ENCODE measurements at places on chromosomes 5 and 9.
A peak's percentile ranks its signal among the peaks of the same experiment; 100 is the strongest.

GRCh38 chr9:138073808-138074207 lies 196.2 kb downstream of the CACNA1B start:
- DNase-seq = no peak

DNA sequence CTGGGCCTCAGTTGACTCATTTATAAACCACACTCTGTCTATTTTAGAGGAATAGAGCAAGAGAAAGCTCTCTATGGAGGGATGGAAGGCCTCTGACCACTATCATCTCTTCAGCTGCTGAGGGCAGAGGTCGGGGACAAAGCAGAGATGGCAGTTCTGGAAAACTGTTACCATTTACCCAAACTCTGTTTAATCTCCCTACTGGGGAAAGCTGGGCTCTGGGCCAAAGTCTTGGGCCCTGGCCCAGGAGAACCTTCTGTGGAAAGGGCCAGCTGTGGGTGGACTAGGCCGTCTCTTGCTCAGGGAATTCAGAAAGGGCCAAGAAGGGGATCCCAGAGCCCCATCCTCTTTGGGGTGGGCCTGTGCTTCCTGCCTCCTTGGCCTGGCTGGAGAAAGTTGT lies 100.0 kb downstream of the PSD2 start:
- DNase-seq = no peak

- DNase-seq = no peak
These were observed 2.4 kb downstream of the PAIP1 start for GRCh38 chr5:43554497-43554896.

DNA sequence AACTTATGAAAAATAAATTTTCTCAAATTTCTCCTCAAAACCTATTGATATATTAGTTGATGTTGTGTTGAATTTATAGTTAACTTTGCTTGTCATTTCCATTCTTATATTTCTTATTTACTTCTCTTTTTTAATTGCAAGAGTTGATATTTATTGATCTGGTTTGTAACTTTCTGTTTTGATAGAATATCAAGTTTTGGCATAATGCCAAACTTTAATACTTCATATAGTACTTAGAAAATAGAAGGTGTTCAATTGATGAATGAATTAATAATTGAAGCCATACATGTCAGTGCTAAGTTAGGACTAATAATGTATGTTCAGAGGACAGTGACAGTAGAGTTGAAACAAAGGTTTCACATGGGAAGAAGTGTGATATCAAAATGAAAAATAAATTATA lies 27.9 kb downstream of the ERCC6L2 start:
- no peak for DNase-seq

GRCh38 chr9:134225186-134225585 lies 60.8 kb upstream of the RNU6ATAC start:
- no peak for DNase-seq

DNA sequence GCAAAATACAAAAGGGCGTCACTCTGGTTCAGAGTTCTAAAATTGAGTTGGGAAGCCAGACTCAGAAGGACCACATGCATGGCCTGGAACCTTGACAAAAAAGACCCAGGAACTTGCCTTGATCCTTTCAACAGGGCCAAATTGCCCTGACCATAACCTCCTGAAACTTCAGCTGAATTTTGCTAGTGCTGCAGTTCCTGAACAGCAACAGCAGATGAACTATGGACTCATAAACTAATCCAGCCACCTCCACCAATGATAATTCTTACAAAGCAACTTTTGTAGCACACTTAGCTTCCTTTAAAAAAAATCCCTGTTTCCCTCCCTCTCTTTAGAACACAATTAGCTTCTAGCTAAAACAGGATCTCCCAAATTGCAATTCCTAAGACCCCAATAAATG lies 155.9 kb downstream of the MAT2B start:
- DNase-seq = no peak

DNA sequence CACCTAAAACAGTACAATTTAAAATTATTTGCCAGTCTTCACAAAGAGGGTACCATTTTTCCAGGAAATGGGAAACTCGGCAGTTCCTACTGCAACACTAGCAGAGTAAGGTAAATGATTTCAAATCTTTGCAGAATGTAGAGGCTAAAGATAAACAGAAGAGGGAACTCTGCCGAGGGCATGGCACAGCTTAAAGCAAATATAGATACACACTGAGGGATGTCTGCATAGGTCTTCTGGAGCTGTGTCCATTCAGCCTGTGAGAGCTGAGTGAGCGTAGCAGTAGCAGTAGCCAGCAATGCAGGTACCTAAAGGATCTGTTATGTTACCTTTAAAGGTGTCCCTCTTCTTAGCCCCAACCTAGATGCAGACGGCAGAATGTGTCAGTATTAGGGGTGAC lies 17.5 kb downstream of the CDKL3 start:
- no peak for DNase-seq

- DNase-seq = peak; percentile 3
These were observed 401.9 kb upstream of the PDE4D start for GRCh38 chr5:60295423-60295822.

DNA sequence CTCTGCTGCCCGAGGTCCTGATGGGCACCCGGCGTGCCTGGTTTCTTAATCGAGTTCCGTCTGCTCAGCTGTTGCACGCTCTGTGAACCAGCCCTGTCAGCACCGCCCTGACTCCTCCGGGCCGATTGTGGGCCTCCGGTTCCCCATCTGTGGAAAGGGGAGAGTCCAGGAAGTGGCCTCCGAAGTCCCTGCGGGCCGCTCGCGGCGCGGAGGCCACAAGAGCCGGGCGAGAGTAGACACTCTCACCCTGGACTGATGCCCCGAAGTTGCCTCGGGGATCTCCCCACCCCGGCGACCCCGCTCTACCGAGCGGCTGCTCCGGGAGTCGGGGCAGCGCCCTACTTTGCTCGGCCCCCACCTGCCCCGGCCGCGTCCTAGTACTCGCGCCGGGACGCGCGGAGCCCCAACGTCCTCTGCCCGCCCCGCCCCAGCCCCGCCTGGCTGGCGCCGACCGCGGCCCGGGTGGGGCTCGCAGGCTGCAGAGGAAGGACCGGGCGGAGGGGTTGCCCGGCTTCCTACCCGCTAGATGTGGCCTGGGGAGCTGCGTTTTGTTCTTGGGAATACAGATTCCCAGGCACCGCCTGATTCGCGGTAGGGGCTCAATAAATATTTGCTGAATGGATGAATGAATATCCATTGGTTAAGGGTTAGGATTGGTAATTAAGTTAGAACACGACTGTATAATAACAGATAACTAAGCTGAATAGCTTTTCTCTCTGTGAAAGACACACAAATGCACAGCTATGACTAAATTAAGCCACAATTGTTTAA lies 935 bp upstream of the ZNF367 start:
- peak; percentile 65 for DNase-seq

DNA sequence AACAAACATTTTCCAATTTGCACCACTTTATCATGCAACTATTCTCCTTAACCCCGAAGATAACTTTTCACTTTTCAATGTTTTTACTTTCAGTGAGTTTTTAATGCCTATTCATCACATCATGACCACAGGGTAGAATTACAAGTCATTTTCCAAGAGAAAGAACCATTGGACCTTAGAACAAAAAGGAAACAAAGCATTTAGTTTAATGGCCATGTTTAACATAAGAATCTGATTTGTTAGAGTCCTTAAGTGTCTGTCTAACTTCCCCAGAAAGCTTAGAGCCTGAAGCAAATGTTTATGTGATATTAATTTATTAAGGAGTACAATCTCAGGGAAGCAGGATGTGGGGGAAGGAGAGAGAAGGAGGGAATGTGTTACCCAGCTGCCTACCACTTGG lies 325.8 kb upstream of the RIOK2 start:
- no peak for DNase-seq

GRCh38 chr5:33258553-33258952 lies 182.2 kb upstream of the TARS1 start:
- DNase-seq = no peak

DNA sequence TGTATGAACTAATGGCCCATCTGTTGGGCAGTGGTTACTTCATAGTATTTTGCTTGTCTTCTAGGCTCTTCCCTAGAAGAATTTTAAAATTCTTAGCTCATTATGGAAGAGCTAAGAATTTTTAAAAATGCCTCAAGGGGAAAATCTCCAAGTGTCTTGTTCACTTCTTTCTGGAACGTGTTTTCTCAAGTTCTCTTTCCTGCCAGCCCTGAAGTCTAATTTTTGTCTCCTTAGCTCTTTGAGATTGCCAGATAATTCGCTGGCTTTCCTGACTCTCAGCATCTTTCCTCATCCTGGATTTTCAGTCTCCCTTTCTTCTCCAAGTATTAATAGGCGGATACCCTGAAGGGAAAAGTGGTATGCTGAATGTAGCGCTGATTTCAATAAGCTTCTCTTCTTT lies 395.4 kb downstream of the ARRDC3 start:
- DNase-seq = no peak

- DNase-seq = no peak
These were observed 277.8 kb downstream of the PRELID2 start for GRCh38 chr5:145557345-145557744.

DNA sequence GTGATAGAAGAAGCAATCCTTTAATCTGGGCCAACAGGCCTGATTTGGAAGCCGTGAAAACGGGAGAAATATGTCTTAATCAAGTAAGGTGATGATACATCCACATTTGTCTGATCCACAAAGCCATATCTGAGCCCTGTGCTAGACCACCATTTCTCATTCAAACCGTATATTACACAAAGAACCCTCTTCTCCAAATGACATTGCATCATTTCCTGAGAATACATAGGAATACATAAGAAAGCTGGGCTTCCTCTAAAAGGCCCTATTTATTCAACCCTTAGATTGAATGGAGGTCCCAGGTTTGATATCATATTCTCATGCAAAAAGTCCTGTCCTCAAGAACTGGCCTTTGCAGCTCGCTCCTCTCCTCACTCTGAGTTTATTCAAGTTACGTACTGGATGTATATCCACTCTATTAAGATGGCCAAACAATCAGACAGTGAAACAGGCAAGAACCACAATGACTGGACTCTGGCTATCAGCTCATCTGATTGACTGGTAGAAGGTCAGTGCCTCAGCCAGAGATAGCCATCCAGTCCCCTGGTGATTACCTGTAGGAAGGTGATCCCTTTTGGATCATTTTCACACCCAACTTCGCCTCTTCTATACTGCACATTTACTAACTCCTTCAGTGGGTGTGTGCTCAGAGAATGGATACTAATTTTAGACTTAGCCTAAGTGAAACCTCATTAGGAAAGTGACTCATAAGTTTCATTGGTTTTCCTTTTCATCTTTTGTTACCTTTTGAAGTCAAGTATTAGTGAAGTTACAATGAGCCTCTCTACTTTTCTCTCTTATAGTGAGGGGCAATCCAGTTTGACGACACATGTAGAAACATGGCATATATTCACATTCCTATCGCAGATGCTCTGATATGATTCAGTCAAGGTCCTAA lies 167.6 kb upstream of the WWC1 start:
- no peak for DNase-seq

DNA sequence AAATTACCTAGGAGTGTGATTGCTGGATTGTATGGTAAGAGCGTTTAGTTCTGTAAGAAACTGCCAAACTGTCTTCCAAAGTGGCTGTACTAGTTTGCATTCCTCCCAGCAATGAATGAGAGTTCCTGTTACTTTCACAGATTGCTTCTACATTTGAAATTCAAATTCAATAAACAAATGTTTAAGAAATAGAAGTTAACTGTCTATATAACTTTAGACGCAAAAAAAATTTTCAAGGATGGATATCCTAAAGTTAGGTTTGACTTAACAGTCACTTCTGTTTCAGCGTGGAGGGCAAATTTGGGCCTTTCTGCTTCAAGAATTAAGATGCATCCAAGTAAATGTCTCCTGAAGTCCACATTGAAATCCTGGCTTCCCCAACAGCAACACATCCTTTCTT lies 445.6 kb downstream of the TAF11L14 start:
- DNase-seq = no peak

DNA sequence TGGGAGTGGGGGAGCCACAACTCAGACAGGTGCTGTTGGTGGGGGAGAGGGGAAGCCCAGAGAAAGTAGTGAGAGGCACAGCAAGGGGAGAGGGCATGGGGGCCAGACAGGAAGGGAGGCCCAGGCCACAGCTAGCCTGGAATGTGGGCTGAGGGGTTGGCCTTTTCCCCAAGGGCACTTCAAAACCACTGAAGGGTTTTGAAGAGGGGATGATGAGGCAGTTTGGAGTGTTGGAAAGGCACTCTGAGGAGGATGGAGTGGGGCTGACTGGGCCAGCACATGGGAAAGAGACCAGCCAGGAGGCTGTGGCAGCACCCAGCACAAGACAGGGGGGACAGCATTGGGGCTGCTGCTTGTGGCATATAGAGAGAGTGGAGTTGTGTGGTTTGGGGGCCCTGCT lies 3.8 kb downstream of the PSD2 start:
- no peak for DNase-seq

DNA sequence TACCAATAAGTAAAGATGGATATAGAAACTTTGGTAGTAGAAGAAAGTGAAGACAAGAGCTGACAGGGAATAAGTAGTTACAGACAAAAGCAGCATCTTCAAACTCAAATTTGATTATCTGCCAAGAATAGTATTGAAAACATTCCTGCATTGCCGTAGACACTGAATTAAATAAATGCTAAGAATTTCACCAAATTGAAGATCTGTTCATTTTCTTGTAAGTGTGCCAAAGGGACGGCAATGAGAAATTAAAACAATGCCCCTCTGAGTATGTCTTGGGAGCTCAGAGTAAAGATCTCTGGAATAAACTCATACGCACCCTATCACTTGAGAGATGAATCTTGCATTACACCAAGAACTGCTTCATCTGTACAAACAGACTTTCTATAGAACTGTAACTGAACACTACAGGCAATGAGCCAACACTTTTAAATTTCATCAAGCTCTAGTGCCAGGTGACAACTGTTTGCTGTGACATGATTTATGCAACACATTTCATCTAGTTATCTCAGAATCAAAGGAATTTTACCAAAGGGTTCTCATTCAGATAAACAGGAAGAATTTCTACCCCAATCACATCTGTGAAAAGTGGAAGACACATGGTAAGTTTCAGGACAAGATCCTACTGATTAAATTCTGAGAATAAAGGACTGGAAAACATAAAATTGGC lies 66.9 kb downstream of the RFX3 start:
- no peak for DNase-seq

- no peak for DNase-seq
These were observed 106.2 kb upstream of the EMB start for GRCh38 chr5:50547303-50547702.

DNA sequence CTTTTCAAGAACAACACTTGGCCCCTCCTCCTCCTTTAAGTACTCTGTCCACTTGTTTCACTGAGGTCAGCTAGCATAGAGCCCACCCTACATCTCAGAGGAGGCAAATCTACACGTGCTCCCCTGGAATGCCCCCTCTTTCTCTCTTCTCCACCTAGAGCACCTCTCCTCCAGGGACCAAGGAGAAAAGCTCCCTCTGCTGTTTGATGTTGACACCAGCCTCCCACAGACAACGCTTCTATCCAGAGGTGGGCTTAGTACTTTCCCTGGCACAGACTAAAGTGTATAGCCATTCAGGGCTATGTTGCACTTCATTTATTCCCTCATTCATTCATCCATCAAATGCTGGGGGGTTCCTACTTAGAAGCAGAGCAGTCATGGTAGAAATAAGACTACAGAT lies 68.2 kb upstream of the TAF1L start:
- no peak for DNase-seq

GRCh38 chr5:132283423-132284043 lies 10.7 kb upstream of the SLC22A4 start:
- peak; percentile 73 for DNase-seq
